ENCODE measurements at places on chromosomes 6 and 20.

DNA sequence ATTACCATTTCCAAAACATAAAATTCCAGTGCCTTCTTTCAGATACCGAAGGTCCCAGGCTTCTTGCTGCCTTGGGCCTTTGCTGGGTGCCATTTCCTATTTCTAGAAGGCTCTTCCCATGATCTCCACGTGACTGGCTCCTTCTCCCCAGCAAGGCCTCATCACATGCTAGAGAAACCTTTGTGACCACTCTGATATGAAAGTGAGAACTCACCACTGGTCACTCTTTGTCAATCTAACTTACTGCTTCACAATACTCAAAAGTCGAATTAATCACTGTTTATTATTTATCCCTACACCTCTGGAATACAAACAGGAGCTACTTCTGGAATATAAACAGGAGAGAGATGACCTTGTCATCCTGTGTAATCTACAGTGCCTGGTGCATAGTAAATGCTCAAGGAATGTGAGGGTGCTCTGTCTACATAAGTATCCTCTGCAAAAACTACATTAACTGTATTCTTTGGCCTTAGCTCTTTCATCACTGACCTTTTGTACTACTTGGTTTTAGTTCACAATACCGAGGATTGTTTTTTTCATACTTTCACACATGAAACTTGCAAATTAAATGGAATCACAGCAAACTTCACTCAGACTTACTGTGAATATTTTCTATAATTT, 1.6 kb downstream of the STX7 start:
- DNase-seq = no peak

- no peak for DNase-seq
Measured at GRCh38 chr6:122429323-122429722, 29.9 kb downstream of the HSF2 start.

DNA sequence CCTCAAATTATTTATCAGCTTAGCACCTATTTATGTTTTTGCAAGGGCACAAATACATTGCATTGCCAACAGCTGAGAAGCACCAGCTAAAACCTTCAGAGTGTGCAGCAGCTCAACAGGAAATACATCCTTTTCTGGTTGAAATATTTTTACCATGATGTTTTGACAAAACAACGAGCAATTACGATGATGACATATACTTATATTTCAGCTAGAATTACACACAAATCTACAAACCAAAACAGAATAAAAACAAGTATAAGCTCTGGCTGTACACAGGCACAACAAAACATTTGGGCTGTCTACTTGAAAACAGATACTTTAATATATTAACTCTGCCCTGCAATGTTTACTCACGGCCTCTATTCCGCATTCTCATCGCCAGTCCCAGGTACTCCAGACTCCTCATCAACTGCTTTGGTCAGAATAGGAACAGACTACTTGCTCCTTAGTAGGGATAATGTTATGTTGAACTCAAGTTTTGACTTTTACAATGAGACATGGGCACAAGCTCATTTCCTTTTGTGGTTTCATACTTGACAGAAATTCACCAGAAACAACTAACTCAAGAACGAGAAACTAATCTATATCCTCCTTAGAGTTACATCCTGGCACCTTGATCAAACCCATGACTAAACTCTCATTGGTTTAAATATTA, 377.6 kb downstream of the ESR1 start:
- no peak for DNase-seq

- DNase-seq = no peak
Measured at GRCh38 chr20:37162646-37163045, 16.5 kb upstream of the RPN2 start.

- no peak for DNase-seq
Measured at GRCh38 chr20:62832212-62832922, 15.5 kb downstream of the COL9A3 start.

GRCh38 chr6:42498473-42499128, 46.9 kb upstream of the TRERF1 start:
- DNase-seq = no peak

DNA sequence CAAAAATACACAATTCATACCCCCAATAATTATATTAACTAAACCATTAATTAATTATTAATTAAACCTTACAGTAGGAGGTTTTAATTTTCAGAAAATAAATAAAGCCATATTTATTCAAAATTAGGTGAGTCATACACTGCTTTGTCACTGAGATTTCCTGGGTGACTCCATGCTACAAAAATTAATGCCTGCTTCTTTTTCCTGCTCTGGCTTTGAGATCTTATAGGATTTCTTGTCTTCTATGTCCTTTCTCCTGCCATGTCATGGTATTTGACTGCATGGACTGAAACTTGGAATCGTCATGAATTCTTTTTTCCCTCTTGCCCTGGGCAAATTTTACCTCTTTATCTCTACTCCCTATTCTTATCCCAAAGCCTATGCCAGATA, 133.2 kb downstream of the PHACTR1 start:
- DNase-seq = peak; percentile 7

- DNase-seq = no peak
Measured at GRCh38 chr20:16666272-16666671, 63.6 kb upstream of the SNRPB2 start.

DNA sequence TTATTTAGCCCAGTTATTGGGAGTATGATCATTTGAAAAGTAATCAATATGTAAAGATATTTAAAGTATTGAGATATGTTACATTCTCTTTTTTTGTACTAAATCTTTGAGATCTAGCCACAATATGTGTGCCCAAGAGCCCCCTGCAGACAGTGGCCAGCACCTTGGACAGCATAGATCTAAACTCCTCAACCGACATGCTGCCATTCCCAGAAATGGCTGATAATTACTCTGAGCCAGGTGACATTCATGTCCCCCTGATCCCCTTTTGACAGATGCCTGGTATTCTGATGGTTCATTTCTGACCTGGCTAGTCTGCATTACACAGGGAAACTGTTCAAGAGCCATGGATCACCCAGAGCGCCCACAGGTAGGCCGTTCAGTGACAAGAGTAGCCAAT, 177.1 kb downstream of the ZDHHC14 start:
- DNase-seq = no peak

DNA sequence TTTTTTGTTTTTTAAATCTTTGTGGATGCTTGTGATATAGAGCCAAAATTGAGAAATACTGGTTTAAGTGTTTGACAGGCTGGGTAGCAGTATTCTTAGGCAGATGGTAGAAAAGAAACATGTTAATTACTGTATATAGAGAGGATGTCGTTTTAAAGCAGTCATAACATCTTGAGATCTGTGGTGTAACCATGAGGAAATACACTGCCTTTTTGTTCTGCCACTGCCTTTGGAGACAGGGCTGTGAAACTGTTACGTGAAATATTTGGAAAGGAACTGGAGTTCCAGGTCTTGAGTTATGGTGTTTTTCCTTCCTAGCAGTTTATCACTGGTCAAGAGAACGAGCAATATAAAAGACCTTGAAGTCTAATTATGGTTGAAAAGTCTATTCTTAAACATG, 19.5 kb downstream of the STXBP5 start:
- DNase-seq = no peak

- peak; percentile 94 for DNase-seq
Measured at GRCh38 chr6:161029195-161029809, 37.7 kb downstream of the MAP3K4 start.

DNA sequence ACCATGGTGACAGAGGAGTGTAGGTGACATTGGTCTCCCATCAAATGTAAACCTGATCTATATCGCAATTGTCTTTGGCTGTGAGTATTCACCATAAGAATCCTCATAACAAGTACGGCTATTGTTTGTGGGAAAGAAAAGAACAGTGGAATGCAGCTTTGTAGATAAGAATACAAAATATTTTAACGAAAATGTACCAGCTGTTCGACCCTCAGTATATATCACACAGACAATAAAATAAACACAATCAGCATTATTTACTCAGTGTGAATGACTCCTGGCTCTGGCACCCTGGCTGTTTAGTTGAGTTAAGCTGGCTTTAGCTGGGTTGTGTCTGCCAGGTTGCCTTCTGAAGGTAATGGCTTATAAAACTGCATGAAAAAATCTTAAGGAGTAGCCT, 43.4 kb downstream of the SNRNP48 start:
- no peak for DNase-seq

GRCh38 chr20:18316166-18316565, 27.8 kb downstream of the ZNF133 start:
- DNase-seq = no peak

GRCh38 chr20:58309591-58310290, at the start of gene RAB22A:
Gene RAB22A (plus strand): TSS chr20:58309715. CDS start chr20:58309977, 262 bp downstream.
- DNase-seq = peak; percentile 79

DNA sequence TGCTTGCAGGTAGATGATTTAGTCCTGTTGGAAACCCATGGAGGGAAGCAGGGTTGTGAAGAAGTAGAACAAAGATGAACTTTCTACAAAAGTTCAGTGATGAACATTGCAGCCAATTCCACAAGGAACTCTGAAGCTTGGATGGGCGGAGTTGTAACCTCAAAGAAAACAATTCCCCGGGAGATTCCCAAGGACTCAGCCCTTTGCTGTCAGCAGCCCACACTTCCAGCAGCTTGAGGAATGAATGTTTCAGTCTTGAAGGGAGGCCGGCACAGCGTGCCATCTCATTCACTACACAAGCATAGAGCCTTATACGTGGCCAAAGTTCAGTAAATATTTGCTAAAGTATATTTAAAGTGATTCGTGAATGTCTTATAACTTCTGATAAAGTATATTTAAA, 269.4 kb downstream of the NKAIN2 start:
- DNase-seq = peak; percentile 2

GRCh38 chr20:38057351-38057972, 23.9 kb downstream of the RPRD1B start:
- DNase-seq = peak; percentile 64

DNA sequence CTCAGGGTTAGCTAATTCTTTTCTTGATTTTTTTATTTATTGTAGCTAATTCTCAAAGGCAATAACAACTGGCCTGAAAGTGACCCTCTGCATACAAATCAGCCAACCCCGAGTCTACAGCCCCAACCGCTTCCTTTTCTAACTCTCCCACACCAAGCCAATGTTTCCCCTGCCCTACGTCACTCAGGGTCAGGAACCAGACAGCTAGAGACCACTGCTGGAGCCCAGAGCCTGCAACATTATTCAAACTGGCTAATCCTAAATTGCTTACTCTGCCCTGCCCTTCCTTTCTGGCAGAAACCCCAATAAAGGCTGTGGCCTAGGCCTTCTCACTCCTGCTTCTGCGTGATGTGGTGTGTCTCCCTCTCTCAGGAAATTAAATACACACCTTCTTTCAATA, 320.7 kb downstream of the CBLN4 start:
- no peak for DNase-seq

- peak; percentile 48 for DNase-seq
Measured at GRCh38 chr6:55953335-55953734, 77.9 kb upstream of the BMP5 start.
